Epithelial cell of esophagus (primary cell): ENCODE measurements at places on chromosomes 12 and 14.

DNA sequence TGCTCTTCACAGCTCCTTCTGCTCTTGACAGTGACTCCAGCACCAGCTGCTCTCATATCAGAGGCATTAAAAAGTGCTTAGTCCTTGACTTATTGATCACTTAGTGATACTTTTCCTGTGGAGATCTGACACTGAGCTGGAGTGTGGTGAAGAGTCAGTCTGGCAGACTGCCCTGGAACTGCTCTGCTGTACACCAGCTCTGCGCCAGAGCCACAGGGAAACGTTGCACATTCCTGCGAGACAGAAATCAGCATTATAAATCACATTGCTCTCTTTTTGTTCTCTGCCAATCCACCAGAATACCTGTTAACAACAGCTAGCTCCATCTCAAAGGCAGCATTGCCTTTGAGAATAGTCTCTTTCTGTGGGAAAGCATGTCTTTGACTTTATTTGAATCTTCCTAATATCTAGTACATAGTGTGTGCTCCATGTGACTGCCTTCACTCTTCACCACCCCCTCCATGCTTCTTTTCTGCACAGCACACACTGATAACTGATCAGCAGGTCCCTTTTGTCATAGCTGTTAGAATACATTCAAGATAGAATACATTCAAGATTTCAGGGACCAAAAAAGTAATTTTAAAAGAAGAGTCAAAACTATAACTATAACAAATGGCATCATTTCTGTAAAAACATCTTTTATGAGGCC, 48.2 kb upstream of the VSX2 start:
- no peak for DNase-seq

DNA sequence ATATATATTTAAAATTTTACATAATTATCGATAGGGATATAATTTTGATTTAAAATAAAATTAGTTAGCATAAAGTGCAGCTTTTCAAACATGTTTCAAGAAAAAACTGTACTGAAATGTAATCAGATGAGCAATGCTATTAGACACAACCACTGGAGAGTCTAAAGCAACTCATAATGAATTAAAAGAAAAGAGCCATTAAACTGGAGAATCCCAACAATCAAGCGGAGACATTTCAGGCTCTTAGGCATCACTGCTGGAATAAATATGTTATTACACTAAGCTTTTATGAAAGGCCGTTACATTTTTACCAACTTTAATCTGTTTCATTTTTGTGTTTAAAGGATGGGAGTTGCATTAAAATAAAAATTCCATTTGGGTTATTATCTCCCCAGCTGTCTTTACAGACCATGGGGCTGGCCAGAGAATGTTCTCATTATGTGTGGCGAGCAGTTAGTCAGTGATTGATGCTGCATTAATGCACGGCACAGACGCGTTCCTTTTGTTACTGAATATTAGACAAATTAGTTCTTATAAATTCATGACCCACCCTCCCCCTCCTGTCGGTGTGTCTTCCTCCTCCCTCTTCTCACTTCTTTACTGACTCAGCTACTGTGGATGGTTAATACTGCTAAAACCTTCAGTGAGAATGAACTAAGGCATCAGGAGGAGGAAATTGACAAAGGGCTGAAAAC, 156.8 kb downstream of the PDZRN4 start:
- DNase-seq = no peak

DNA sequence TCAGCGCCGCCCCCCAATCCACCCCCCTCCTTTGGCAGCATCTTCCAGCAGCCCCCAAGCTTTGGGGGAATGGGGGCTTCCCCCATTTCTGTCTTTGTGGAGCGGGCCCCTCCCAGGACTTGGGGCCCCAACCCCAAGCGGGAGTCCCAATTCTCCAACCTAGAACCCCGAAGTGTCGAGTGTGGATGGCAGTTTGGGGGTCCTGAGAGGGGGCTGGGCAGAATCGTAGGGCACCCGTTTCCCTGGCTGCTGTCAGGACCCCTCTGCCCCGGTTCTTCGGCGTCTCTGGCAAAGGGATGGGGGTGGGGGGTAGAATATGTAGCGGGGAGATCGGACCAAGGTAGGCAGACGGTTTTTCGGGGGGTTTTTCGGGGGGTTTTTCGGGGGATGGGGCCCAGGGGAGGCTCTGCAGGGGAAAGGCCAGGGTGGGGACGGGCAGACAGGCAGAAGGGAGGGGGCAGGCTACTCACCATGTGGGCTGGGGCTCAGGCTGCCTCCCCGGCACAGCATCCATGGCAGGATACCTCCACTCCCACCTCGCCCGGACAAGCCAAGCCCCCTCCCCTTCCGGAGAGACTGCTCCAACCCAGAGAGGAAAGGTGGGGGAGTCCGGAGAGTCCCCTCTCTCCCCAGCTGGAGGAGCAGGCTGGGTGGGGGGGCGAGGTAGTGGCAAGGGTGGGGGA, 739 bp downstream of the JPH4 start:
- DNase-seq = no peak

DNA sequence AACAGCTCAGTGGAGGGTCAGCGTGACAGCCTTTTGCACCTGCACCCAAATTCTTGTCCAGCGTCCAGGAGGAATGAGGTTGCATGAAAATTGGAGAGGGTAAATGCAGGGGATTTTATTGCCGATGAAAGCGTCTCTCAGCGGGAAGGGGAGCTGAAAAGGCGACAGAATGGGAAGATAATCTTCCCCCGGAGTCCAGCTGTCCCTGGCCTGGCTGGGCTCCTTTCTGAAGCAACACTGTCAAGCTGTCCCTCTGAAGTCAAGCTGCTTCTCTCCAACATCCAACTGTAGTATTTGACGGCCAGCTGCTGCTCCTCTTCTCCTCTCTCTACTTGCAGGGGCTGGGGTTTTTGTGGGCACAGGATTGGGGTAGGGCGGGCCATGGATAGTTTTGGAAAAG, 32.7 kb downstream of the NOPCHAP1 start:
- no peak for DNase-seq

DNA sequence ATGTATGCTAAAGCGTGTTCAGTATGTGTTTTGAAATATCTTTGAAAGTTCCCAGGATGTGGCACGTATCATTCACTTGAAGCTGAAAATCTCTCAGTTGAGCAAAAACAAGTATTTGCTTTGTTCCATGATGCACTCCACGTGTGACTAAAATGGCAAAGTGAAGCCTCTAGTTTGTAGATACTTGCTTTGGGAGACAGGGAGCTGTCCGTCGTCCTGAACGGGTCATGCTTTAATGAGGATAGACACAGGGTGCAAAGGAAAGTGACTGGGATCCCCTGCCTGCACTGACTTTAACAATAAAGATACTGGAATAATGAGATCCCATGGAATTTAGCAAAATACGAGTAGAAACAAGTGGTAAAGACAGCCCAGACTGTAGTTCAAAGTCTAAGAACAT, 991.4 kb downstream of the NRXN3 start:
- peak; percentile 65 for DNase-seq
